ENCODE measurements at places on chromosomes 12 and 14.

- no peak for DNase-seq
These were observed 16.6 kb upstream of the TRAF3 start for GRCh38 chr14:102760496-102761193.

GRCh38 chr14:105069871-105070759 lies 4.9 kb upstream of the GPR132 start:
- DNase-seq, result no peak

- no peak for DNase-seq
These were observed 136.5 kb upstream of the DNM1L start for GRCh38 chr12:32542428-32543229.

DNA sequence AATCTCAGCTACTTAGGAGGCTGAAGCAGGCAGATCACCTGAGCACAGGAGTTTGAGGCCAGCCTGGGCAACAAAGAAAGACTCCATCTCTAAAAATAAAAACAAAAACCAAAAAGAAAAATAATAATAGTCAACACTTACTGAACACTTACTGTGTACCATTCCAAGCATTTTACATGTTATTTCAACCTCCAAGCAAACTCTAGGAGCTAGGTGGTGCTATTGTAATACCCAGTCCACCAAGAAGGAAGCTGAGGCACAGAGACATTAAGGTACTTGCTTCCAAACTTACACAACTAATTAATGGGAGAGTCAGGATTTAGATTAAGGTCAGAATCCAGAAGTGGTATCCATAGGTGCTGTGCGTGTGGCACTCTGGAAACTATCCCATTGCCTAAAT lies 13.7 kb upstream of the OR6J1 start:
- DNase-seq, result peak; percentile 31

DNA sequence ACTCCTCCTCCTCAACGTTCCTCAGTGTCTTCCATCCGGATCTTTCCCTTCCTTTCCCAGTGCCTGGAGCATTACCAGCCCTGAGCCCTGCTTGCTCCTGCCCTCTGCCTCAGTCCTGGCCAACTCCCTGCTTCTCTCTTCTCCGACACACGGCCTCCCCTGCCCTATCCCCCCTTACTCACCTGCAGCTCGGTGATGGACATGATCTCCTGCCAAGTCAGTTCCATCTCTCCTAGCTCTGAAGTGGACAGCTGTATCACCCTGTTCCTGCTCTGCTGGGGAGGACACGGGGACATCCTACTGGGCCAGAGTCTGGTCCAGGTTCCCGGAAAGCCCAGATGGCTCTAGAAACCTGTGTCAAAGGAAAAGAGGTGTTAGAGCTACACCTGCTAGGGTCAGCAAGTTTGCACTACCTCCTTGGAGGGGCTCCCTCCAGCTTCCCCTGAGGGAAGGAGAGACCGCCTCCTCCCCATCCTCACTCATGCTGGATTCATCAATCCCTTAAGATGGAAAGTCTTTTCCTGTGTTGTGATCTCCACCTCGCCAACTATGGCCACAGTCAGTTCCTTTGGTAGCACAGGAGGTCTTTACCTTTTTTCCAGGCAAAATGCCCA lies 5.8 kb downstream of the NFE2 start:
- DNase-seq, result no peak

Data from SW480 (cell line).